ENCODE measurements at places on chromosomes 11 and 22. TPM values are rescaled to one million over a fixed set of nuclear protein-coding genes. Genes with fewer than 3 reads are reported as not detected.
A peak's percentile ranks its signal among the peaks of the same experiment; 100 is the strongest.

GRCh38 chr22:47474464-47474863, 712.0 kb downstream of the TBC1D22A start:
- no peak for DNase-seq

- DNase-seq = peak; percentile 43
Measured at GRCh38 chr22:41848468-41848867, 15.6 kb downstream of the SREBF2 start.

DNA sequence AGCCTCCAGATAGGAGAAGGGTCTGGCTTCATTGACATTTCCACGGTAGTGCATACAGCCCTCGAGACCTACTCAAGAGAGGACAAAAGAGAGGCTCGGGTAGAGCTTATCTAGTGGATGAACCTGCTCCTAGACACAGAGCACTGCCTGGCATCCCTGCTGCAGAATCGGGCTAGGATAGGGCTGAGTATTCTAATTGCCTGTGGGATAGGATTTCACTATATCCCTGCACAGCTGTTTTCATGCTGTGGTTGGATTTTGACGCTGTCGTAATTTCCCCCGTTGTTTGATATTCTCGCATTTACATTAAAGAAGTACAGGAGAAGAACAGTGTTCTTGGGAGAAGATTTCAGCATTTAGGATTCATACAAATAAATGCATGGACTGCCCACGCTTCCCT, 107.8 kb downstream of the KIRREL3 start:
- no peak for DNase-seq

DNA sequence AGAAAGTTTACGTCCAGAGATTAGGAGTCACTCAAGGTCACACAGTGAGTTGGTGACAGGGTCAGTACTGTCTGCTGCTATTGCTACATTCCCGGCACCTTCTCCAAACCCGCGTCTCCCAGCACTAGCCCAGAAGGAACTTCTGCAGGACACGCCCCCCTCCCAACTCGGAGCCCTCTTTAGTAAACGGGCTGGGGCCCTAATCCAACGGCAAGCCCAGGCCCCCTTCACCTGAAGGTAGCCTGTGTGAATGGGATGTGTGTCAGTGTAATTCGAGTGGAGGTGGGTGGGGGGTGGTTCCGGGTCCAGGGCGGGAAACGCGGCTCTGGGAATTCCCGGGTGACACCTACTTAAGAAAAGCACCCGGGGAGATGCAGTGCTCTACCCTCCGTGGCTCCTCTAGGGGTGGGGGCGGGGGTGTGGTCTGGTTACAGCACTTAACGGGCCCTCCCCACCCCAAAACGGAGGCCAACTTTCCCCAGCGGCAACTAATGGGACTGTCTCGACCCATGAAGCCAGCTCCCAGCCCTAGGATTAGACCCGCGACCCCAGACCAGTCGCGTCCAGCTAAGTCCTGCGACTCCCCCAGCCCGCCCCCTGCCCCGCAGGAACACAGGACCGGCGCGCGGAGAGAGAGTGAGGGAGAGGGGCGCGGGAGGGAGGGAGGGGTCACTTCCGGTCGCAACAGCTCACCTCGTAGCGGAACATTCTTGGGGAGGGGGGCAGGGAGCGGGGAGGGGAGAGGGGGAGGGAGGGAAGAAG, 468 bp downstream of the PATL1 start:
- DNase-seq = peak; percentile 43

DNA sequence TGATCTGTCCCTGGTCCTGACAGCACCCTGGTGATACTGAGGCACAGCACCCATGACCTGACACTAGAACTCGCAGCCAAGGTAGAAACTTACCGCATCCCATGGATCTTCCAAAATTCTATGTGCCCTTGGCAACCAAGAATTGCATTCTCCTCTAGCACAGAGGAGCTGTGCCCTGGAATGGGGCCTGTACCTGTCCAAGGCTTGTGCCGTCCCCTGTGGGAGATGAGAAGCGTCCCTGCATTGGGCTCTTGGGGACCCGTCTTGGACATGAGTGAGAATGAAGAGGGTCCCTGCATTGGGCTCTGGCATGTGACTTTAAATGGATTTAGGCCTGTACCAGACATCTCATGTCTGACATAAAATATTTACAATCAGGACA, 67.1 kb downstream of the GGTLC2 start:
- DNase-seq = no peak

- no peak for DNase-seq
Measured at GRCh38 chr22:49521787-49522224, 305.9 kb downstream of the BRD1 start.

DNA sequence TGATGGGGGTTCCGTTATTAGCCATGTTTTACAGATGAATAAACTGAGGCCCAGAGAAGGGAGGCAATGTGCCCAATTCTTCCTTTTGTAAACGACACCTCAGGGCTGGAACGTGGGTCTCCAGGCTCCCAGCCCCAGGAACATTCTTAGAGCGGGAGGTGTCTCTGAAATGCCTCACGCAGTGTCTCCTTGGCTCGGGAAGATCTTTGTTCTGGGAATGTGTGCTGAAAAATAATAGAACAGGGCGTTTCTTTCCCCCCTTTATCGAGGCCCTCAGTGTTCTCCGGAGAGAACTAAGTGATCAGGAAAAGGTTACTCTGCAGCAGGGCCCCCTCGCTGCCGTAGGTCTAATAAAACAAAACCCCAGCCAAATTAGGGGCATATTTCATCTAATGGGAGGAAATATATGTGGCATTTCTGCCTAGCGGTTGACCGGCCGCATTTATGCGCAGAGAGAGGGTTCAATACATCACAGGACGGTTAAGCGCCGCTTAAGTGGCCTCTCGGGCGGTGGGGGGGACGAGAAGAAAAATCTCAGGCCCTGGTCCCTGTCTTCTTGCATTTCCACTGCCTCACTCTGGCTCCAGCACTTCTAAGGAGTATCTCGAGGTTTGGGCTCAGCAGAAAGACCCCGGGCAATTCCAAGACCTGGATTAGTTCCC, 564.3 kb downstream of the MN1 start:
- DNase-seq = no peak

DNA sequence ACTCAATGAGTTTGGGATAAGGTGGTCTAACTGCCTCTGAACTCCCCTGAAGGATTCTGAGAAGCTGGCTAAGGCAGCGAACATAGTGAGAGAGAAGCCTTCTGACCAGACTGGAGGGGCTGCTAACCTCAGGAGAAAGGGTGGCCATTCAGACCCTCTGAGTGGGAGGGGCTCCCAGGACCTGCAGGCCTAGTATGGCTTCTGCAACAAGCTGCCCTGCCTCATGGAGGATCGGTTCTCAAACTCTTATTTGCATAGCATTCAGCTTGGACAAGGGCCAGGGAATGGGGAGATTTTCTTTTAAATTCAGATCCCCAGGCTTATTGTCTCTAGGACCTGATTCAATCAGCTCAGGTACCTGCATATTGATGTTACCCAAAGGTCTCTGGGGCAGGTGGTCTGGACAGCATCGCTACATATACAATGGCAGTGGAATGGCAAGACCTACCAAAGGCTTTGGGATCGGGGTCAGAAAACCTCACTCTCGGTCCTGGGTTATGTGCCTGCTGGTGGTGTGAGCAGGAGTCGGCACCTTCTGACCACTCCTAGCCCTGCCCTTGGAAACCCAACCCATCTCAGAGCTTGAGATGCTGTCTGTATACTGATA, 599.1 kb downstream of the BRD1 start:
- DNase-seq = no peak

GRCh38 chr11:2534957-2535672, 90.3 kb downstream of the KCNQ1 start:
- DNase-seq = no peak

DNA sequence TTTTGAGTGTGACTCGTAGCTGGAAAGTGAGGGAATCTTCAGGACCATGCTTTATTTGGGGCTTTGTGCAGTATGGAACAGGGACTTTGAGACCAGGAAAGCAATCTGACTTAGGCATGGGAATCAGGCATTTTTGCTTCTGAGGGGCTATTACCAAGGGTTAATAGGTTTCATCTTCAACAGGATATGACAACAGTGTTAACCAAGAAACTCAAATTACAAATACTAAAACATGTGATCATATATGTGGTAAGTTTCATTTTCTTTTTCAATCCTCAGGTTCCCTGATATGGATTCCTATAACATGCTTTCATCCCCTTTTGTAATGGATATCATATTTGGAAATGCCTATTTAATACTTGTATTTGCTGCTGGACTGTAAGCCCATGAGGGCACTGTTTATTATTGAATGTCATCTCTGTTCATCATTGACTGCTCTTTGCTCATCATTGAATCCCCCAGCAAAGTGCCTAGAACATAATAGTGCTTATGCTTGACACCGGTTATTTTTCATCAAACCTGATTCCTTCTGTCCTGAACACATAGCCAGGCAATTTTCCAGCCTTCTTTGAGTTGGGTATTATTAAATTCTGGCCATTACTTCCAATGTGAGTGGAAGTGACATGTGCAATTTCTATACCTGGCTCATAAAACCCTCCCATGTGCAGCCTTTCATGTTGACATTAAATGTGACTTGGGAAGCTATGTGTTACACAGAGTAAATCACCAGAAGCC, 11.0 kb downstream of the OR51E1 start:
- DNase-seq = no peak

DNA sequence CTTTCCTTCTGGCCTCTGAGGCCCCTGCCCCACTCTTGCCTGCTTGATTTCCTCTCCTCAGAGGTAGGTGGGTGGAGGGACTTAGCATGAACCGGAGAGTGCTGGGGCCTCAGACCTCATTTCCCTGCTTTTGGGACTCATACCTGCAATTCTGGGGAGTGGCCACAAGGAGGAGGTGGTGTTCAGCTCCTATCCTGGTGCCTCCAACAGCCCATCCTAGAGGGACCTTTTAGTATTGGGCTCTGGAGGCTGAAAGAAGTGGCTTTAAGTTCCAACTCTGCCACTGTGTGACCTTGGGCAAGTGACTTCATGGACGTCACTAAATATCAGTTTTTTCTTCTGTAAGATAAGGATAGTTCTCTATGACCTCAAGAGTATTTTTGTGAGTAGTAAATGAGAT, 98.6 kb downstream of the KIAA1671 start:
- DNase-seq = no peak

Gene NLRP10
- total RNA-seq = 1.7 TPM

Gene PANX3
- not detected for total RNA-seq

Gene KDM4D
- 1.1 TPM for total RNA-seq

Gene SOX10
- total RNA-seq = not detected

Gene RAB39A
- not detected for total RNA-seq

Gene MUC6
- total RNA-seq = not detected

Gene C1QTNF5
- total RNA-seq = 90.8 TPM
